GM12878 (cell line): ENCODE measurements at places on chromosomes 6 and 20.

DNA sequence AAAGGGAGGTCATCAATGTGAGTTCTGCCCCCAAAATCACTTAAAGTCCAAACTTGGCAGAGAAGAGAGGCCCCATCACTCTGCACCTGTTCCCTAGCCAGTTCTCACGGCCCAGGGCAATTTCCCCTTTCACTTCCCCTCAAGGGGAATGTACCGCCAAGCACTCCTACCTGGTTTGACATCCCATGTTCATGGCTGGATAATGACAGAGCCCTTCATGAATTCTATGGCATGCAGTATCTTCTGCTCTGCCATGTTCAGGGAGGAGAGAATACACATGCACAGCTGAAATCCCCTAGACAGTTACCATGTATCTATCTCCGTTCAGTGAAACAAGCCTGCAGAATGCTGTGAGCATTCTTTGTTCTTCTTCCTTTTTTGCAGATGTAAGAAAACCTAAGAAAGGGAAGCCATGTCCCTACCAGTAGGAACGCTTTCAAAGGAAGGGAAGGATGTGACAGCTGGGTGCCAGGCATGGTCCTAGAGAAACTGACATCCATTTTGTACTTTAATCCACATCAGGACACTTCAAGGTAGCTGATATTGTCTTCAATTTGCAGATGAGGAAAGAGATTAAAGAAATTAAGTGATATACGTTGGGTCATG, 79.8 kb upstream of the ARID1B start:
- peak; percentile 70 for DNase-seq

- DNase-seq: no peak
These were observed 515.4 kb upstream of the PTCHD4 start for GRCh38 chr6:48626421-48626820.

- no peak for DNase-seq
These were observed 28.4 kb upstream of the NFATC2 start for GRCh38 chr20:51570739-51571459.

DNA sequence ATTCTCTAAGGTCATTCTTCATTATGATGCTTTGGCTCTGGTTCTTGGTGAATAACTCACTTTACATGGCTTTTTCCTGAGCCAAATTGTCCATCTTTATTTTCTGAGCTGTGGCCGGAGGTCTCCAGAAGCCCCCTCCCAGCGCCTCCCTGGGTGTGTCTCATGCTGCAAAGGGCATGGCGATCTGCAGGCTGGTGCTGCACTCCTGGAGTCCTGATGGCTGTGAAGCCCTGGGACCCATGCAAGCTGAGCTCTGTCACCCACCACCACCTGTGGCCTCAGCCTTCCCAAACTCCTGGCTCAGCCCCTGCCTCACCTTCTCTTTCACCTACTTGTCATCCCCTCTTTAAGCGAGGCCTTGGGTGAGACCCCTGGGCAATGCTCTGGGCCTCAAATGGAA, 96.9 kb downstream of the CEBPB start:
- no peak for DNase-seq

- no peak for DNase-seq
These were observed 12.3 kb downstream of the PREX1 start for GRCh38 chr20:48815537-48815936.

DNA sequence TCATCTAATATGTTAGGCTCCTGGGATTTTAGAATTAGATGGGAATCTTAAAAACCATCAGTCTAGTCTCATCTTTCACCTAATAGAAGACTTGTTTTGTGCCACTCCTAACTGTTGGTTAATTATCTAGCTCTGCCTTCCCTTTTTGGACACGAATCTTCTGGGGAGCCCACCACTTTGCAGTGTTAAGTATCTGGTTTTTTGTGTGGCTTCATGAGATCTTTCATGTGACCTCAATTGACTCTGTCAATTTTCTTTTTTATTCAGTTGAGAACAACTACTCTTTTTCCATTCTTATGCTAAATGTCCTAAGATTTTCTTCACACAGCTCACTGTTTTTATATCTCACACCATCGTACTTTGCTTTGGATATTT, 16.9 kb downstream of the TBPL1 start:
- no peak for DNase-seq
